ENCODE measurements at places on chromosomes 7 and 10.
A peak's percentile ranks its signal among the peaks of the same experiment; 100 is the strongest.

- DNase-seq, result no peak
Observed at GRCh38 chr10:69435966-69436520, 15.2 kb upstream of the TSPAN15 start.

DNA sequence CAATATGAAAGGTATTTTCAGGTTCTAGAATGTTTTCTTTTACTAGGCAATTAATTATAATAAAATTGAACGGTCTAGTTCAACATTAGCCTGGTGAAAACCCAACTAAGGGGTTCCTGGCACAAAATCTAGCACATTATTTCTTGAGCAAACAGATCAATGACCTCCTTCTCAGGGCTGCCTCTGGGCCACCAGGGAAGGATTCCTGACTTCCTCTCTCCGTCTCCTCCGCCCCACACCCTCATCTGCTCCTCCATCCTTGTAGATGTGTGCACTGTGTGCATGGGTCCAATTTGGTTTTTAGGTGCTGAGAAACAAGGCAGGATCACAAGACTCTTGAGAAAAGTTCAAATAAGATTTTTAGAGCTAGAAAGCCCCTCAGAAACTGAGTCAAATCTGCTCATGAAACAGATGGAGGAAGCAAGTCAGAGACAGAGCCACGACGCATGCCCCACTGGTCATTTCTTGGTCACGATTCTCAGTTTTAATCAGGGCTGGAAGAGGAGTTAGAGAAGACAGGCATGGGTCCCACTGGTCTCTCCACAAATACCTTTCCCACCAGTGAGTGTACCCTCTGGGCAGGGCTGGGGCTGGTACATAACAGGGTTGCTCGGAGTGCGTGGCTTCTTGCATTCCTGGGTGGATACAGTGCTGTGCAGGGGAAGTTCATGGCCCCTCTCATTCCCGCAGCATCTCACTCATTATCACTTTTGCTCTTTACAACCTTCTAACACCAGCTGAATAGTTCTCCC, 3.8 kb downstream of the TRPV6 start:
- DNase-seq, result no peak

DNA sequence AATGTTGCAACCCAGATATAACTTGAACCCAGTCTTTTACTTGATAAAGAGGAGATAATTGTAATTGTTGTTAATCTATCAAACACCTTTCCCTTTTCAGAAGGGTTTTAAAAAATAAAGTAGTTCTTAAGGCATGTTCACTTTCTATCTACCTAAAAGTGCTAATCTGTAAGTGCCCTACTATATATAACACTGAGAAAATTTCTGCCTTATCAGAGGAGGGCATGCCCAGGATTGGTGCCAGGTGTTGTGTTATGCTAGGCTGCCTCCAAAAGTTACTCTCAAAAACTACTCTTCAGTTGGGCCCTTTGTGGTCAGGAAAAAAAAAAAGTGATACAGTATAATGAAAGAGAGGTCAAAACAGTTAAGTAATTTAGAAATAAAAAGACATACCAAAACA, 36.3 kb downstream of the SMNDC1 start:
- DNase-seq, result no peak

DNA sequence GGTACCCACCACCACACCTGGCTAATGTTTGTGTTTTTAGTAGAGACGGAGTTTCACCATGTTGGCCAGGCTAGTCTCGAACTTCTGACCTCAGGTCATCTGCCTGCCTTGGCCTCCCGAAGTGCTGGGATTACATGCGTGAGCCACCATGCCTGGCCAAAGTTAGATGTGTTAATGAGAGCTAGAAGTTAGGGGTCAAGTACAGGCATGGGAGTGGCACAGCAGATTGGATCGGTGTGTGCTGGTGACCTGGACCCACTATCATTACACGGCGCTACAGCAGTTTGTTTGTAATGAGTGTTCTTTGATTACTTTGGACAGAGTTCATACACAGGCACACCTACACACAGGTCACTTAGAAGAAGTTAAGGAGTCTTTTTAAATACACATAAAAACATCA, 36.7 kb downstream of the DNAJB6 start:
- DNase-seq, result no peak

DNA sequence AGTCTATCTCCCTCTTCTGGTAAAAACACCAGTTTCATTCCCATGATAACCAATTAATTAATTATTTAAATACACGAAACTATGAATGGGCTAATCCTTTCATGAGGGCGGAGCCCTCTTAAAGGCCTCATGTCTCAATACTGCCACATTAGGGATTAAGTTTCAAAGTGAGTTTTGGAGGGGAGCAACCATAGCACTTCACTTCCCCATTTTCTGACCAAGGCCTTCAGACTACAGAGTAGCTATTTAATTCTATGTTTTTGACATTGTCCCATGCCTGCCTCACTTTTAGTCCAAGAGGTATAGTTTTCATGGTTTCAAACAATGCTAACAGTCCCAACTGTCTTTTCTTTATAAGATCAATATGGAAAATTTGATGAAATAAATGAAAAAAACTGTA, 618.6 kb downstream of the ZWINT start:
- no peak for DNase-seq

GRCh38 chr10:43395571-43396060, 13.4 kb downstream of the HNRNPF start:
- DNase-seq, result no peak

- DNase-seq, result no peak
Observed at GRCh38 chr10:62234077-62234605, 34.5 kb downstream of the RTKN2 start.

GRCh38 chr7:11193131-11193867, 219.6 kb downstream of the PHF14 start:
- no peak for DNase-seq

GRCh38 chr10:20004087-20004523, 187.9 kb downstream of the PLXDC2 start:
- DNase-seq, result no peak

GRCh38 chr10:78950656-78951587, 117.8 kb upstream of the ZMIZ1 start:
- DNase-seq, result no peak

DNA sequence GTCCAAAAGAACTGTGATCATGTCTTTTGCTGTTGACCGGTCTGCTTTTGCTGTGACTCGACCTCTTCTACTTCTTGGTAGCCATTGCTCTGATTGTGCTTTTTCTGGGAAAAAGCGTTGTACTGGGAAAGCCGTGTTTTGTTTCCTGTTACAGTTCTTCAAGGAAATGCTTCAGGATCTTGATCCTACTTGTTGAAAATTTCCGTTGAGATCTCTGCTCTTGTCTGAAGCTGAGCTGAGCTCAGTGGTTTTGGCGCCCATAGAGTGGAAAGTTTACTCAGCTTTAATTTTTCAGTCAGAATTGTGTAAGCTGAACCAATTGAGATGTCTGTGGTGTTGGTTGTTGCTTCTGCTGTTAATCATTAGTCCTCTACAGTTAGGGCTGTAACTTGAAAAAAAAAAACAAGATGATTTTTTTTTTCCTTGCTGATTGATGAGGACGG, 302.2 kb downstream of the CCDC3 start:
- DNase-seq, result no peak

DNA sequence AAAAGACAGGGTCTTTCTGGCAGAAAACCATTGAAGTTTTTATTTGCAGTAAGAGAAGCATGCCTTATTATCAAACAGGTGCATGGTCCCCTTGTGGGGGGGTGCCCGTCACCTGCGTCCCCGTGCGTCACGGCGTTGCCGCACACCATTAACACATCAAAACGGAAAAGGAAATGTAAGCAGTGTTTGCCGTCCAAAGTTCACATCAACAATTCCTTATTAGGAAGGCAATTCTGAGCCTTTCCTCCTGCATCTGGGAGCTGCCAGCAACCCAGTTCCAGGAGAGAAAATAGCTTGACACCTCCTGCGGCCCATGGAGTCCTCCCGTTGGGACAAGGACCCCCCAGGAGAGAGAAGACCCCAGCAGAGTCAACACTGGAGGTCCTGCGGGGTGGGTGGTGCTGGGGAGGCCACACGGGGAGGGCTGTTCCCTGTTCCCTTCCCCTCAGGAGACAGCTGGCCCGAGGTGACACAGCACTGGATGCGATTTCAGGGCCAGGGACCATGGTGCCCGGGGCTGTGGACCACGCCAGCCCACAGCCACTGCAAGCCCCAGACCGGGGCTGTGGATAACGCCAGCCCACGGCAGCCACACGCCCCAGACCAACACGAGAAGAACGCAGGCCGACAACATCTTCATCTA, 39.5 kb downstream of the DIP2C start:
- DNase-seq, result no peak

GRCh38 chr7:45157653-45158401, at the start of gene RAMP3:
RAMP3 (plus strand) TSS chr7:45157791; CDS start chr7:45157829, 38 bp downstream.
- DNase-seq, result no peak

DNA sequence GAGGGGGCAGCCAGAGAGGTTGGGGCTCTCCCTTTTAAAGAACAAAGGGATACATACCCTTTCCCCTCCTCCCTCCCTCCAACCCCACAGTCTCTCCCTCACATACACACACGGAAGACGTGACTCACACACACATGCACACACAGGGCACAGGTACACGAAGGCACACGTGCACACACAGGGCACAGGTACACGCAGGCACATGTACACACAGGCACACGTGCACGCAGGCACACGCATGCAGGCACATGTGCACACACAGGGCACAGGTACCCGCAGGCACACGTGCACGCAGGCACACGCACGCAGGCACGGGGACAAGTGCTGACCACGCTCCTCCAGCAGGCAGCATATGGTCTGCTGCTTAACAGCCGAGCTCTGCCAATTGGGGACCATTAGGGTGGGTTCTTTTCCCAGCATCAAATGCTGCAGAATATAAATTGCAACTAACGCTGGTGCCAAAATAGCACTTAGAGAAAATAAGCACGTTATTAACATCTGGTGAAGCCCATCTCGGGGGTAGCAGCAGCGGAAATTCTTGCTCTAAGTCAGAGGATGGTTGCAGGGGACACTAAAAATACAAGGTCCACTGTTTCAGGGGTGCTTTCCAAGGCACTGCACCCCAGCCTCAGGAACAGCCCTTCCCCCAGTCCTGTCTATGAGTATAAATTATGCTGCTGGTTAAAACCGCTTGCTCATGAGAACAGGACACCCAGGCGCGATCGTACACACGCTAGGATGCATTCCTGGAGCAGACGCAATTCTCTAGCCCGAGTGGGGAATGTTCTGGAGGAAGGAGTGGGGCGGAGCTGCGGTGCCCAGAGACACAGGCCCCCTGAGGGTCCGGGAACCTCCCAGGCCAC, 55.2 kb upstream of the TNRC18 start:
- DNase-seq, result no peak

DNA sequence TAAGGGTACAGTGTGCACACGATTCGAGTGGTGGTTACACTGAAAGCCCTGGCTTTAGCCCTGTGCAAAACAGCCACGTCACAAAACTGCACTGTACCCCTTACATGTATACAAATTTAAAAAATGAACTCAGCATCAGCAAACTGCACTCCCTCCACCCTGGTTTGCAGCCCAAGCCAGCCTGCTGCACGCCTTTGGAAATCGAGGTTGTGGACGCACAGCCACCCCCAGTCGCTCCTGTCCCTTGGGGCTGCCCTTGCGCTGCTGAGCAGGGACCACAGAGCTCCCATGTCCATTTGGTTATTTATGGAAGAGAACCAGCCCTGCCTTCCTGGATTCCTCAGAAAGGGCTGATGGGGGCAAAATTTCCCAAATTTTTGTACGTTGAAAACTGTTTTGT, 98.8 kb downstream of the INPP5A start:
- DNase-seq, result no peak

DNA sequence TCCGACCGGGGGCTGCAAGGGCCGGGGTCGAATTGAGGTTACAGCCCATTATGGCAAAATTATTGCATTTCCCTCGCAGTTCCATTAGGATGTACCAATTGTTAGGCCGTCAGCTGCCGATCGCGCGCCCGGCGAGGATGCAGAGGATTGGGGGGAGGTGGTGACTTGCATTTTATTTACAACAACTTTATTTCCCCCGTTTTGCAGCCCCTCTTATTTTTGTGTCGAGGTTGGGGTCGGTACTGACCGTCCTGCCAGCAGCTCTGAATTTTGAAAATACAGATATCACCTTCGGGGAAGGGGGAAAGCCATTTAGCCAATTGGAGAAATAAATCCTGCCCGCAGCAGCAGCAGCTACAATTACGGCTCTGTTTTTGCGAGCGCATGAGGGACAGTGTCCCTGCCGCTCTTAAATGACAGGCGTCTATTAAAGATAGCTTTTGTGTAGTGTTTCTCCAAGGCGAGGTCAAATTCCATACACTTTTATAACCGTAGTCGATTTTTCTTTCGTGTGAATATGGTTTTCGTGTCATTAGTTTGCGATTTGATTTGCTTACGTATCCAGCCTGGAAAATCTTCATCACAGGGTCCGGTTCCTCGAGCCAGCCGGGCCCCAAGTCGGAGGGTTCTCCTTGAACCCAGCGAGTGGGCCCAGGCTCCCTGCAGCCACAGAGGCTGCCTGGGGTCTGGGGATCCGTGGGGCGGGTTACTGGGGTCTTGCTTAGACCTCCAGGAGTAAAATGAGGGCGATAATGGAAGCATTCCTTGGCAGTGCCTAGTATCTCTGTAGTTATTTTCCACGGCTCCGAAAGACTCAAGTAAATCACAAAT, 684 bp upstream of the HOXA5 start:
- DNase-seq, result no peak

DNA sequence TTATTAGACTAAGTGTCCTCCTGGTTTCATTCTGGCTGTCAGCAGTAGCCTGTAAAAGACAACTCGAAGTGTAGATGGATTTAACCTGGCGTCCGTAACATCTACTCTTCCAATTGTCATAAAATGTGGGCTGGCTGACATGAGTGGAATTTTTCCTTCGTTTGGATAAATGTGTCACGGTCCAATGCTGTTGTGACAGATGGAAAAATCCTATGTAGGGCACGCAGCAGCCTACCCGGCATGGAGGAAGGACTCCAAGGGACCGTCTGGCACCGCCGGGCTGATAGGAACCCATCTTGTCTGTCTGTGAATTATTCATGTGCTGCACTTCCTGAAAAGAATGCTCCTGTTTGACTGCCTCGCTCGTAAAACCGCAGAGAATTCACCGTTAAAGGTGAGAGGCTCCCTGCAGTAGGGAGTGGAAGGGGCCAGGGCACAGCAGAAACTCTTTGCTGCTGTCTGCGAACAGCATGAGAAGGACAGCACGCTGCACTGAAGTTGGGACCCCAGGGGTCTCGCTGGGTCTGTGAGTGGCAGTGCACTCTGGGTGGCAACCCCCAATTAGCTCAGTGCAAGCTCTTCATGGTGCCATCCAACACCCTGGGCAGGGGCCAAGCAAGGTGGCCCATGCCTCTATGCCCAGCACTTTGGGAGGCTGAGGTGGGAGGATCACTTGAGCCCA, 1.6 kb upstream of the ORAI2 start:
- DNase-seq, result peak; percentile 41

DNA sequence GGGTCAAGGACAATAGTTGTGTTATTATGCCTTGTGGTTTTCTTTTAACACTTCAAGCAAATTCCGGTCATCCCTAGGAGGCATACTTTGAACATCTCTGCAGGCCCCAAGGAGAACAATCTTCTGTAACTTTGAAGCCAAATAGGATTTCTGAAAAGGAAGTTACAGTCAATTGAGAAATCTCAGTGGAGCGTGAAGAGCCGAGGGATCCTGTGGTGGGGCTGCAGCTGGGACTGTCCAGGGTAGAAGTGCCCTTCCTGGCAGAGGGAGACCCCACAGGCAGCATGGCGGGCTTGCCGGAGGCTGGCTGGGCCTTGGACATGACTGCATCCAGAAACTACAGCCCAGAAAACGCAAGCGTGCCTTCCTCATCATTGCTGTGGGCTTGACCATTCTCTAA, 179.7 kb downstream of the PTPN20 start:
- DNase-seq, result no peak

- DNase-seq, result peak; percentile 46
Observed at GRCh38 chr7:149414745-149415390, 46.0 kb downstream of the ZNF777 start.
